ENCODE measurements at places on chromosomes 6 and 20.

DNA sequence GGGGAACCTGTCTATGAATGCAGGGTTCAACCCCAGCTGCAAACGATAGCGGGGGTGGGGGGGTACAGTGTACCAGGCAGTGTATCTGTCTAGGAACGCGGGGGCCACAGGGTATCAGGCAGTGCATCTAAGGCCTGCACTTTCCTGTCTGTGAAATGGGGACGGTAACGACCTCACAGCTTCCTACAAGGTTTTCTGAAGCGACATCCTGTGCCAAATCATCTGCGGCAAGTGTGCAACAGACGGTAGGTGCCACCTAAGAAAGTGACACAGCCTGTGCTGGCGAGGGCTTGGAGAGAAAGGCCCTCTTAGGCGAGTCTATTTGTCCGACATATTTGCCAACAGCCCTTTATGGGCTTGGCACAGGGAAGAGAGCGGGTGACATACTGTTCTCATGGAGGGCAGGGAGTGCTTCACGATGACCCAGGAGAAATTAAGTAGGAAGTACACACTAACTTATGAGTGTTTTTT is 3.8 kb downstream of the DIDO1 start:
- DNase-seq, result peak; percentile 26

DNA sequence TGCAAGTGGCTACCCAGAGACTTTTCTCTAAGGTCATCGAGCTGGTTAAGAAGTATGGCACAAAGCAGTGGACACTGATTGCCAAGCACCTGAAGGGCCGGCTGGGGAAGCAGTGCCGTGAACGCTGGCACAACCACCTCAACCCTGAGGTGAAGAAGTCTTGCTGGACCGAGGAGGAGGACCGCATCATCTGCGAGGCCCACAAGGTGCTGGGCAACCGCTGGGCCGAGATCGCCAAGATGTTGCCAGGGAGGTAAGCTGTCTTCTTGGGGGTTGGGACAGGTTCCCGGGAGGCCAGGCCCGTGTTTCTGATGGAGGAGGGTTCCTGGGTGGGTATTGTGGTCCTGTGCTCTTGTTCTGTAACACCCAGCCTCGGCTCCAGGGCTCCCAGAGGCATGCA is 19.9 kb downstream of the MYBL2 start:
- DNase-seq, result no peak

- no peak for DNase-seq
Measured at GRCh38 chr20:12893019-12893418, 115.8 kb upstream of the SPTLC3 start.

- DNase-seq, result peak; percentile 33
Measured at GRCh38 chr20:846894-847278, 13.4 kb downstream of the FAM110A start.

- DNase-seq, result no peak
Measured at GRCh38 chr20:21151791-21152190, 25.9 kb downstream of the KIZ start.

GRCh38 chr6:7058250-7058923 is 49.4 kb upstream of the RREB1 start:
- DNase-seq, result no peak

- DNase-seq, result no peak
Measured at GRCh38 chr20:4104045-4104444, 88.7 kb upstream of the RNF24 start.

DNA sequence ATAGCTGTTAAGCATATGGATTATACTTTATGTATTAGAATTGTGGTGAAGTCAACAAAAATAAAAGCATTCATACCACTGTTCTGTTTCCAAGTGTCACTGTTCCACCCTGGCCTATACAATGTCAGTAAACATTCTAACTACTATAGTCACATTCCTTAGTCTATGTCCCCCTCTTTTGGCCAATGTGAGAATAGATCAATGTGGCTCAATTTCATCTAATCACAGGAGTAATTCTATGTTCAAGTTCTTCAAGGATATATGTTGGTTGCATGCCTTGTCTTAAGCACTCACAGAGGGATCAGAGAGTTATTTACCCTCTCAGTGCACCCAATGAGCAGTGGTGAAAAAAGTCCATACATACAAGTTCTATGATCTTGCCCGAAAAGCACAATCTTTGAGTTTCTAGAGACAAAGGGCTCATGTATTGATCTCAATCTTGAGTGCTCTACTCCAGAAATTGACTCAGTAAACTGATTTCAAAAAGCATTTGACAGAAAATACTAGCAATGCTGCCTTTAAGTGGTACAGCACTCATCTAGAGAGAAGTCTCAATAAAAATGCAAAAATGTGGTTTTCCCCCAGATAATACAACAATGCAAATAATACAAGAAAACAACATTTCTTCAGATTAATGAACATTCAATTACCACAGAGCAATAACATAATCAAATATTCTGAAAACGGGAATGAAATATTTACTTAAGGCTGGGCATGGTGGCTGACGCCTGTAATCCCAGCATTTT is 16.5 kb downstream of the SMLR1 start:
- no peak for DNase-seq

GRCh38 chr6:104608101-104608500 is 251.6 kb downstream of the HACE1 start:
- no peak for DNase-seq
